ENCODE measurements at places on chromosomes 12 and 14. TPM values are rescaled to one million over a fixed set of nuclear protein-coding genes. Genes with fewer than 3 reads are reported as not detected.

GRCh38 chr14:34770901-34771300 lies 56.5 kb upstream of the CFL2 start:
- no peak overlapping the region for H3K27ac ChIP-seq
- no peaks in the 10 kb centered on the region for H3K27me3 ChIP-seq
- H3K36me3 ChIP-seq = peaks cover 19% of the 10 kb centered on the region
- no peak overlapping the region for H3K4me3 ChIP-seq
- no peaks in the 10 kb centered on the region for H3K4me1 ChIP-seq

DNA sequence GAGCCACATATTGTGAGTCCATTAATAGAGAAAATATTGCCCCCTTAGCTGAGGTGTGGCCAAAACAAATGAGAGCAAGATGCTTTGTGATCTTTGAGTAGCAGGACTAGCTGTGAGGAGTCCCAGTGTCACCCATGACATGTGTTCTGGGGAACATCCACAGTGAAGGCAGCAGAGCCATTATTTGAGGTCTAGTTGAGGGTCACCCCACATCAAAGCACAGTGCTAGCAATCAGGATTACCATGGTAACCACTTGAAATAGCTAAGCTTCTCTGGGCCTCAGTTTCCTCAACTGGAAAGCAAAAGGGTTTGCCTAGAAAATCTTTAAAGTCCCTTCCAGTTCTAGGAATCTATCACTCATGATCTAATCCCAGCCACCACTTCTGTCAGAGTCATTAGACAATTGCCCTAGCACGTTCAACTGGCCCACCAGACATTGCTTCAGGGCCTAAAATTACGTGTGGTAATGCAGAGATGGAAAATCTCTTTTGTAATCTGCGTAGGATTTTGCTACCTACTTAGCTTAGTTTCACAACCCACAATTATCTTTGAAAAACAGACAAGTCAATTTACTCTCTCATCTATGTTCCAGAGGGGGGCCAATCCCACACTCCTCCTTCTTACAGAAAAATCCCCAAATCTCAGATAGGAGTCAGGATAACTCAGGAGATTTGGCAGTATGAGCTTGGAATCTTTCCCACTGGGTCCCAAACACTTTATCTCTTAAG lies 251.2 kb upstream of the EGLN3 start:
- peaks cover 3% of the 10 kb centered on the region for H3K27me3 ChIP-seq
- no peaks in the 10 kb centered on the region for H3K36me3 ChIP-seq
- H3K4me3 ChIP-seq = no peak overlapping the region
- H3K27ac ChIP-seq = no peak overlapping the region
- no peak for DNase-seq

The GALNT16 gene
- 0.02 TPM for total RNA-seq

DNA sequence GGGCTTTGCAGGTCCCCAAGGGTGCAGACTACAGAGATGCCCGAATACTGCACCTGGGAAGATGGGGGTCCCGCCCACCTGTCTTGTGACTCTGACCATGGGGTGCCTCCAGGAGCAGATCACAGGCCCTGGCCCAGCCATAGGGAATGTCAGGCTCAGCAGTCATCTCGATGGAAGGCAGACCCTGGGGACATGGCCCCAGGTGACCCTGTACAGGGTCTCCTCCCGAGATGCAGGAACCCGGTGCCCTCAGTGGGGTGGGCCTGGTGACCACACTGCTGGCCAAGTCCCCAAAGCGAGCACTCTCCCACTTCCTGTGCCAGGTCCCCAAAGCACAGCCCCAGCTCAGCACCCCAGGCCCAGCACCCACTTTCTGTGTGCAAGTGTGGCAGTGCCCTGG lies 903.7 kb upstream of the USP15 start:
- no peaks in the 10 kb centered on the region for H3K4me1 ChIP-seq
- DNase-seq = no peak
- no peak overlapping the region for H3K4me3 ChIP-seq
- no peak overlapping the region for H3K27ac ChIP-seq

DNA sequence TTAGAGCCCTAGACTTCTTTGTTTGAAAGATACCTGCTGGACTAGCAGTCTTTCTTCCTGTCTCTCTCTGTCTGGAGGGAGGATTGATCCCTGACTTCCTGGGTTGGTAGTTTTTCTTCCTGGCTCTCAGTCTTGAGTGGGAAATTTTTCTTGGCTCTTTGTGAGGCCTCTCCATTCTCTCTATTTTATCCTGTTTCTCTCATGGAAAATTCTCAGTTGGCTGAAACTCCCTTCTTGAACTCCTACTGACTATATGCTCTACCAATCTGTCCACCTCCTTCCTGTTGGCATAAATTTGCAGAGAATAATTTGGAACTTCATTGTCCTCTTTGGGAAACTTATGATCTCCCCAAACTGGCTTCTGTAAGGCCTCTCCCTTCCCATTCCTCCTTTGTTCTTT lies 24.1 kb upstream of the MUCL1 start:
- H3K36me3 ChIP-seq = no peaks in the 10 kb centered on the region
- H3K27ac ChIP-seq = no peak overlapping the region
- H3K4me1 ChIP-seq = peaks cover 6% of the 10 kb centered on the region
- H3K4me3 ChIP-seq = no peak overlapping the region

DNA sequence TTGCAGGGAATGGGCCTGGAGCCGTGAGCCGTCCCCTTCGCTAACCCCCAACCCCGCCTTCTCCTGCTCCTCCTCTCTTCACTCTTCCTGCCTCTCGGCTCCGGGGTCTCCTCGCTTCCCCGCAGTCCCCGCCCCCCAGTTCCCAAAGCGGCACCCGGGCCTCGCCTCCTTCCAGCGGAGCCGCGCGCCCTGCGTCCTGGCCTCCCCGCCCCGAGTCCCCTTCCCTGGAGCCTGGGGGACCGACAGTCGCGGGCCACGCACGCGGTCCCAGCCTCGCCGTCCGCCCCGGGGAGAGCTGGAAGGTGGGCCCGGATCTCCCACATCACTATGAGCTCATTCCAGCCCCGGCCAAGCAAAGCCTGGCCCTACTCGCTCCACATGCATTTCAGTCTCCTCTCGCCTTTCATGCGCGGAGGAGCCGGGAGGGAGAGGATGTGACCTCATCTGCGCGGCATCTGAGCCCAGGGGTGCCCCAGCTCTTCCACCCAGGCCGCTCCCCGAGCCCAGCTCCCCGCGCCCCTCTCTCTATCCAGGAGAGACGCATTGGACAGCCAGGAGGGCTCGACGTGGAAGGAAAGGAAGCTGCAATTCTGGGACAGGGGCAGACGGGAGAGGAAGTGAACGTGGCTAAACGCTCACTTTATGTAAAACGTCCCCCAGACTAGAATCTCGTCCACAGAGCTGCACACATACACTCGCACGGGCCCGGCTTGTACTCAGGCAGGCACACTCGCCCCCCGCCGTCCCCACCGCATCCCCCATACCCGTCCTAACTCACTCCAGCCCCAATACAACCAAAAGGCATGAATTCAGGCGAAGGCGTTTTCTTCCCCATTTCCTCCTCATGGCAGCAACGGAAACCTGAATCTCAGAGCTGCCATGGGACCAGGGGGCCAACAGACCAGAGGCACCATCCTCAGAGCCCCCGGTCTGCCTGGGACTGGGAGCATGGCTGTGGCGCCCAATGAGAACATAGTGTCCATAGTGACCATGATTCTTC lies 108.7 kb upstream of the CCND2 start:
- DNase-seq = peak; percentile 81
- H3K4me1 ChIP-seq = peaks cover 53% of the 10 kb centered on the region
- no peaks in the 10 kb centered on the region for H3K27me3 ChIP-seq
- H3K27ac ChIP-seq = peak overlapping the region; percentile 94
- H3K4me3 ChIP-seq = peak overlapping the region; percentile 85
- H3K36me3 ChIP-seq = peaks cover 2% of the 10 kb centered on the region

GRCh38 chr14:79016828-79017505 lies 846.8 kb downstream of the NRXN3 start:
- H3K27ac ChIP-seq = no peak overlapping the region
- H3K27me3 ChIP-seq = no peaks in the 10 kb centered on the region
- no peaks in the 10 kb centered on the region for H3K4me1 ChIP-seq
- DNase-seq = no peak
- H3K4me3 ChIP-seq = no peak overlapping the region

The TULP3 gene
- total RNA-seq = 4.4 TPM

GRCh38 chr12:109580272-109580671 lies 6.7 kb downstream of the MVK start:
- no peak for DNase-seq
- peaks cover 19% of the 10 kb centered on the region for H3K36me3 ChIP-seq
- H3K27me3 ChIP-seq = no peaks in the 10 kb centered on the region

GRCh38 chr14:105465209-105466031 lies 9.2 kb upstream of the CRIP2 start:
- DNase-seq = no peak
- peaks cover 9% of the 10 kb centered on the region for H3K36me3 ChIP-seq
- H3K27ac ChIP-seq = no peak overlapping the region
- no peak overlapping the region for H3K4me3 ChIP-seq
- H3K4me1 ChIP-seq = no peaks in the 10 kb centered on the region

DNA sequence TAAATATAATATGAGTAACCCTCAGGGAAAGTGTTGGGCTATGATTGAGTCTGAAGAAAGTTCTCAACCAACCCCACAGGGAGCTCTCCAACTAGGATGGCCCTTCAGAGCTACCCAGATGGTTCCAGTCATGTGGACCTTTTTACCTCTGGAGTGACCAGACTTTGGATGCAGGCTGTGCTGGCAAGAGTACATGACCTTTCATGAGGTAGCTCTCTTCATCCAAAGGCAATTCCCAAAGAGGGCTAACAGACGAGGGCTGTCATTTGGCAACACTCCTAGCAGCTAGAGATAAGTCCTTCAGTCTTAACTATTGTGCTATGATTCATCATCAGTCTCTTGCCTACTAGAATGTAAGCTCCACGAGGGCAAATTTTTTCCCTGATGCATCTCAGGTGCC lies 75.4 kb downstream of the DUSP6 start:
- H3K27ac ChIP-seq = no peak overlapping the region
- H3K4me3 ChIP-seq = no peak overlapping the region
- H3K36me3 ChIP-seq = no peaks in the 10 kb centered on the region
- DNase-seq = no peak
- no peaks in the 10 kb centered on the region for H3K27me3 ChIP-seq

The ZNF891 gene
- total RNA-seq = 1.2 TPM

All from activated naive CD4-positive, alpha-beta T cell treated with anti-CD3 and anti-CD28 coated beads for 36 hours (primary cell).